ENCODE measurements at places on chromosomes 16 and 17.
A peak's percentile ranks its signal among the peaks of the same experiment; 100 is the strongest.

DNA sequence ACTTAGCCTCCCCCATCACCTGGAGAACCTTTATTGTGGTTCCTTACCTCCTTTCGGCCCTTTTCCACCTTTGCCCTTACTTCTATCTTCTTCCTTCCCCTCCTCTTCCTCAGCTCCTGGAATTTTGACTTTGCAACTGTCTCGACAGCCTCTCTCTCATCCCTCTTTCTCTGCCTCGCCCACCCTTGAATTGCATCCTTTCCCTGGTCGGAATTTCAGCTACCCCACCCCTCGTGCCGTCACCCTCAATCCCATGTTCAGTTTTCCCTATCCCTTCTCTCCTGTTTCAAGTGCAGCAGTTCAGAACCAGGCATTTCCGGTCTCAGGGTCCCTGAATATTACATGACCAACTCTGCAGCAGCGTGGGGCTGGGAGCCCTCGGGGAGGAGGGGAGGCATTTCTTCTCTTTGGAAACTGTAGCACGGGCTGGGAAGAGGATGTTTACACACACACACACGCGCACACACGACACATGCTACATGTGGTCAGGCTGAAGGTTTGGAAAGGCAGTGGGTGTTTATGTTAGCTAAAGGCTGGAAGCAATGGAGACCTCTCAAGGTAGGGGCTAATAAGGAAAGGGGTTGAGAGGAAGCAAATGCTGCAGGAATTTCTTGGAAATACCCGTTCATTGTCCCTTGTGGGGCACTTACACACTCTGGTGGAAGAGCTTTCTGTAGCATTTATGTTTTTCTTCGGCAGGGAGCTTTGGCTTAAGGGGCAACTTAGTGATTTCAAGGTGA is 971 bp downstream of the MINK1 start:
- no peak for DNase-seq

- no peak for DNase-seq
These were observed 260.2 kb downstream of the ZFHX3 start for GRCh38 chr16:72787514-72788268.

DNA sequence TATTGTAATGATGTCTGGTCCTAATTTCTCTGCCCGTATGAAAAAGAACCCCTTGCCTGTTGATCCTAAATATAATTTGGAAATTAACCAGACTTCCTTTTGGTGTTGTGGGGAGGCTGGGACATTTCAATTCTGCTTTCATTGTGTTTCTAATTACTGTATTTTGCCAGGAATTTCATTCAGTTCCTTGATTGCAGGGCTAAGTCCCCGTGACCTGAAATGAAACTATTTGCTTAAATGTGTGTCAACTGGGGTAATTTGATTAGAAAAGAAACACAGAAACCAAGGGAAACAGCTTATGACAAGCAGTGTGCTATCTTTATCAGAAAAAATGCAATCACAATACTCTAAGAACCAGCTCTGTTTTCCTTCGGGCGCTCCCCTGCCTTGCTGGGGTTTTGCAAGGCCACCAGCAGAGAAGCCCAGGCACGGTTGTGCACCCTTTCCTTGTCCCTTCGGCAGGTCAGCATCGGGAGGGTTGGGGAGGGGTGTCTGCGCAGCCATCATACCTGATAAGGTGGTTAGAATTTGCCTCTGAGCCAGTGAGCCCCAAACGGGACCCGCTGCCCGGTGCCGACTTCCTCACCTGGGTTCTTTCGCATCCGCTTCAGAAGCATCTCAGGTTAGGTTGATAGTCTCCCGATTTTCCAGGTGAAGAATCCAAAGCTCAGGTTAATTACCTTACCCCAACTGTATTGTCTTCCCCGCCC is 19.4 kb downstream of the KLHL36 start:
- no peak for DNase-seq

GRCh38 chr17:80108036-80108971 is 6.9 kb downstream of the GAA start:
- no peak for DNase-seq

- no peak for DNase-seq
These were observed 17.7 kb downstream of the TCF25 start for GRCh38 chr16:89890886-89891657.

GRCh38 chr16:54346041-54346440 is 59.5 kb upstream of the IRX3 start:
- DNase-seq = no peak

GRCh38 chr16:67672739-67673662 is 6.4 kb downstream of the C16orf86 start:
- DNase-seq = peak; percentile 8

DNA sequence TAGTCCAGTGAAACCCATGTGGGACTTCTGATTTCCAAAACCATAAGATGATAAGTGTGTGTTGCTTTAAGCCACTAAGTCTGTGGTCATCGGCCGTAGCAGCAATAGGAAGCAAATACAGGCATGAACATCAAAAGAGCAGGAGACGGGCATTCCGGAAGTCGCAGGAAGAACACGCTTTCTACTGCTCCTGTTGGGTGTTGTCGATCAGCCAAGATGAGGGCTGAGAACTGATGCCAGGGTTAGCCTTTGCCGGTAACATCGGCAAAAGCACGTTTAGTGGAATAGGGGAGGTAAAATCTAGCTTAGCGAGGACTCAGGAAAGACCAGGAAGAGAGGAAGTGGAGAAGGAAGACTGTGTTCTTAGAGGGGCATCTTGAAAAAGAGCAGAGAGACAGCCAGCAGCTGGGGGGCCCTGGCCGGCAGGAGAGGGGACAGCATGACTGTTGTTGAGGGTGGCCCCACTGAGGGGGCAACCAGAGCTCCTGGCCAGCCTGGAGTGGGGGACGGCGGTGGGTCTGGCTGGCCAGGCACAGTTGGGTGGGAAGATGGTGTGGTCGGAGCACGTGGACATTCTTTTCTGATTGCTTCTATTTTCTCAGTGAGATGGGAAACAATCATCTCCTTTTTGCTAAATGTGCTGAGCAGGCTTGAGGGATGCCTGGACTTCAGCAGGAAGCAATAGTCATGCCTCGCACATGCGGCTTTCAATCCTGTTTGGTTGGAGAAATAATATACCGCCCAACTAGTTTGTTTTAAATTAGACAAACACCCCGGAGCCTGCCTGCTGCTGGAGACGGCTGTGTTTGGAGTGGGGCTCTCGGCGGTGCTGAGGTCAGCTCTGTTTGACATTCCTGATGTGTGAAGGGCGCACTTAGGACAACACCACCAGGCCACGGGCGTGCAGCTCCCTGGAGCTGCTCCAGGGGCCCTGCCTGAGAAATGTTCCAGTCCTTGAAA is 109.9 kb downstream of the METRNL start:
- DNase-seq = no peak

GRCh38 chr17:42536372-42537155 is 523 bp downstream of the NAGLU start:
- DNase-seq = peak; percentile 48

DNA sequence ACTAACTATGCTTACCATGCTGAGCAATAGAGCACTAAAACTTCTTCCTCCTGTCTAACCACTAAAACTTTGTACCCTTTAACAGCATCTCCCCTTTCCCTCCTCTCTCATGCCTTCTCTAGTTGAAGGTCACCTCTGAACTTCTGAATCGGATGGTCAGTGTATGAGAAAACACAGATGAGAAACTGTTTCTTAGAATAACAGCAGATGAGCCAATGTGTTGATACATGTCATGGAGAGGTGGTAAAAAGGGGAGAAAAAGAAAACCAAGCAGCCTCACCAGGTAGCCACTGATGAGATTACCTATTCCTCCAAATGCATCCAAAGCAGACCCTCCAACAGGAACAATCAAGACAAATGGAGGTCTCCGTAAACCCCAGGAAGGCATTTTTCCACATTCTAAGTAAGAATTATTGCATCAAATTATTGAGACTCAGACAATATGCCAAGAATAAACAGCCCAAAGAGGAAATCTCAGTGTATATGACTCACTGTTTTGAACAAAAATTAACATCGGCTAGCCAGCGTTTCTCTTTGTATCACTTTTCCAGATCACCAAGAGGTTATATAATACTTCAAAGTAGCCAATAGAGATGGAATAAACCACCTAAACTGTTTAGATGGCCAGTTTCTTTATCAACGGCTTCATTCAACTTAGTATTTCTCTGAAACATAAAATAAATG is 793.3 kb upstream of the SOX9 start:
- DNase-seq = no peak

GRCh38 chr17:27939474-27940465 is 46.6 kb upstream of the LYRM9 start:
- DNase-seq = no peak

DNA sequence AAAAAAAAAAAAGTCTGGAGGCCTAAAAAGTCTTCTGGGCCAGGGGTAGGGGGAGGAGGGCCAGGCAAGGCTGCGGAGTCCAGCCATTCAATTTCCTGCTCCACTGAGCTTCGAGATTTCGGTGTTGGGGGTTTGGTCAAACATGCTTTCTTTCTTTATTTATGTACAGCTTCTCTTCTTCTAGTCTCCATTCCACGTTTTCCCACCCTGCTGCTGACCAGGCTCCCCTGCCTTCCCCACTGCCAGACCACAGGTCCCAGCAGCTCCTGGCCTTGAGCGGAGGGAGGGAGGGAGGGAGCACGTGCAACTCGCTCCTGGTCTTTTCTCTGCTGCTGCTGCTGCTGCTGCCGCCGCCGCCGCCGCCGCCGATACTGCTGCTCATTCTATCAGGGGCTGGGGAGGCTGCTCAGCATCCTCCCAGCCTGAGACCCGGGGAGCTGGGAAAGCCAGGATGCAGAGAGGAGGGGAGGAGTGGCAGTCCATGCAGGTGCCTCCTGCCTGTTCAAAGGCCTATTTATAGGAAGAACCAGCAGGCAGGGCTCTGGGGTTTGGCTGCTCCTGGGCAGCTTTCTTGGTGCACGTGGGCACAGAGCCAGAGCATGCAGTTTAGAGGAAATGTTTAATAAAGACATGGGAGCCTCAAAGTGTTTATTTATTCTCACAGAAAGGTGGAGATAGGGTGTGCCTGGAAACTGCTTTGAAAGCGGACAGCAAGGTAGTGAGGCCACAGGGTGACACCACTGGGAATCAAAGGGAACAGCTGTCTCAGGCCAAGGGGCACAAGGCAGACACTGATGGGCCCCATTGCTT is 23.4 kb upstream of the ZFHX3 start:
- DNase-seq = no peak

GRCh38 chr16:24180451-24180850 is 75.7 kb upstream of the CACNG3 start:
- DNase-seq = no peak

- no peak for DNase-seq
These were observed 6.6 kb downstream of the SMG6 start for GRCh38 chr17:2297023-2297422.

GRCh38 chr17:77542551-77543490 is 402.1 kb downstream of the SEC14L1 start:
- peak; percentile 78 for DNase-seq

- DNase-seq = no peak
These were observed 20.5 kb downstream of the FOXL1 start for GRCh38 chr16:86598607-86599565.

- no peak for DNase-seq
These were observed 895 bp downstream of the UTS2R start for GRCh38 chr17:82372249-82373071.

DNA sequence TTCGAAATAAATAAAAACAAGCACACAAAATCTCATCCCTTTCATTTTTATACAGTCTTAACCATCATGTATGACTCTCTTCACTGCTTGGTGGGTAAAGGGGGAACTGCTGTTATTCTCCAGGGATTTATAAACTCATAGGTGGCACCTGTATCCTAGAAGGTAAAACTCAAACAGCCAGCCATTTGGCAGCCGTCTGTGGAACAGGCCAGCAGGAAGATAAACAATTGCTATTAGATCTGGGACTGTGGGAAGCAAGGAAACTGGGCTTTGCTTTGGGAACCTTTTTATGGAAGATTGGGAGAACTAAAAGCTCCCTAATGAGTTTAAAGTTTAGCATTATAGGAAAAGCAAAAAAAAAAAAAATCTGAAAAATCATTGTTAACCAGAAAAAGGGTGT is 126.0 kb downstream of the TANGO6 start:
- no peak for DNase-seq

- DNase-seq = no peak
These were observed 39.8 kb upstream of the KDM6B start for GRCh38 chr17:7794075-7794663.

- DNase-seq = no peak
These were observed 33.0 kb upstream of the SEC14L1 start for GRCh38 chr17:77107506-77108433.

DNA sequence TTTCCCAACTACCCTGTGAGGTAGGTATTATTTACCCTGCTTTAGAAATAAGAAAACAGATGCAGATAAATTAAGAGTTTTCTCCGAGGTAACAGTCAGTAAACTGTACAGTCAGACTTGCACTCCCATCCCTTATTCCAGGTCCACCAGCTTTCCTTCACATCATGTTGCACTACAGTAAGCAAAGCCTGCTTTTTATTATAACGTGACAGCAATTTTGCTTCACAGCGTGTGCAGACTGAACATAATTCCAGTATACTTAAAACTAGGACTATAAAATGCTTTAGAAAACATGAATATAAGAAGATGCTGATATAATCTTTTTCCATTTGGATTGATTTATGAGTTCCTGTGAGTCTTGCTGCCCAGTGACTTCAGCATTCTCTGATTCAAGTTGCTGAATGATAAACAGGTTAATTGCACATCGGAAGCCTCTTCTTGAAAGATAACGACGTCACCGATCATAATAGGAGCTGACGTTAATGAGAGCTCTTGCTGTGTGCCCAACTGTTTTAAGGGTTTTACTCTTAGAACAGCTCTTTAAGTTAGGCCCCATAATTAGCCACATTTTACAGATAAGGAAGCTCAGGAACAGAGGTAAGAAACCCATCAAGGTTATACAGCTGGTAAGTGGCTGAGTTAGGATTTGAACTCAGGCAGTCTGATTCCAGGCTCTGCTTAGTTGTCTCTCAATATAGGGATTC is 1.4 kb downstream of the LIG3 start:
- DNase-seq = no peak

GRCh38 chr16:88069397-88070168 is 118.3 kb downstream of the BANP start:
- no peak for DNase-seq

DNA sequence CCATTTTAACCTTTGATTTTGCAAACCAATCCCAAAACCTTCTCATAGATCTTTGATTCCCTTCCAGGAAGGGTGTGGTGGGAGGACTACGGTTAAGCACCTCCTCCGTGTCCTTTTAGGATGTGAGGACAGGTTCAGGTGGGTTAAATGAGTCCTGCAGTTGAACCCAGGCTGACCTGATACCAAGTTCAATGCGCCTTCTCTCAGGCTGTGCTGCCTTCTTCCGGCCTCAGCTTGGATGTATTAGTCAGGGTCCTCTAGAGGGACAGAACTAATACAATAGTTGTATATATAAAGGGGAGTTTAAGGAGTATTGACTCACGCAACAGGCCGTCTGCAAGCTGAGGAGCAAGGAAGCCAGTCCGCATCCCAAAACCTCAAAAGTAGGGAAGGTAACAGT is 10.5 kb upstream of the CSF3 start:
- no peak for DNase-seq

All from NCI-H1930 (cell line).